ENCODE measurements at places on chromosomes 2 and 18.

DNA sequence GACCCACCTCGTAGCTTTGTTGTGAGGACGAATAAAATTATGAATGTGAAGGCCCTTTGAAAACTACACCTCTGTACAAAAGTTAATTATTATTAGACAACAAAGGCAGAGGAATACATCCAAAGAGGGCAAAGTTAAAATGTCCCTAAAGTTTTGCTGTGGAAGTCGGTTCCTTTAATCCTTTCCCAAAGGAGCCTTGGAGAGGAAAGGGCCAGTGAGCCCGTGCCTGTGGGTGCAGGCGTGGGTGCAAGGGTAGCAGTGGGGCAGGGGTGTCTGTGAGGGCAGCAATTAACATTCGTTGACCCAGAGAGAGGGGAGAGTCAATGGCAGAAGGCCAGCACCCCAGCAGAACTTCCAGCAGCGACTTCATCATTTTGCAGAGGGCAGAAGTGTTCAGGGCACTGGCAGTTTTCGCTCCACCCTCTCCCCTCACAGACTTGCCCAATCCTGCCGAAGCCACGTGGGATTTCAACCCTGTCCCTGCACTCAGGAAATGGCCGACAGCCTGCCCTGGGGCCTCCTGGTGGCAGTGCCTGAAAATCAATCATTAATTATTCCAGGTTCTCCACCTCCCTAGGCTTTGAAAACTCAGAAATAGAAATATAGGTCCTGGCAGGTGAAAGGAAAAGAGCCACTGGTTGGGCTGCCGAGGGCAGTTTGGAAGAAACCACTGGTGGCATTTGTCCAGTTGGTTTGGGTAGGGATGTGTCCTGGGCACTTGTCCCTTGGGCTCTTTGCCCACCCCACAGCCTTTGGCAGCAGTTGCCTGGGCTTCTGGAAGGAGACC is 4.2 kb upstream of the PAX8 start:
- no peak for DNase-seq

- no peak for DNase-seq
These were observed 215.6 kb downstream of the HDAC4 start for GRCh38 chr2:239184968-239185903.

GRCh38 chr2:19250906-19251305 is 107.5 kb downstream of the OSR1 start:
- no peak for DNase-seq

- no peak for DNase-seq
These were observed 31.9 kb downstream of the C2orf74 start for GRCh38 chr2:61193670-61194561.

DNA sequence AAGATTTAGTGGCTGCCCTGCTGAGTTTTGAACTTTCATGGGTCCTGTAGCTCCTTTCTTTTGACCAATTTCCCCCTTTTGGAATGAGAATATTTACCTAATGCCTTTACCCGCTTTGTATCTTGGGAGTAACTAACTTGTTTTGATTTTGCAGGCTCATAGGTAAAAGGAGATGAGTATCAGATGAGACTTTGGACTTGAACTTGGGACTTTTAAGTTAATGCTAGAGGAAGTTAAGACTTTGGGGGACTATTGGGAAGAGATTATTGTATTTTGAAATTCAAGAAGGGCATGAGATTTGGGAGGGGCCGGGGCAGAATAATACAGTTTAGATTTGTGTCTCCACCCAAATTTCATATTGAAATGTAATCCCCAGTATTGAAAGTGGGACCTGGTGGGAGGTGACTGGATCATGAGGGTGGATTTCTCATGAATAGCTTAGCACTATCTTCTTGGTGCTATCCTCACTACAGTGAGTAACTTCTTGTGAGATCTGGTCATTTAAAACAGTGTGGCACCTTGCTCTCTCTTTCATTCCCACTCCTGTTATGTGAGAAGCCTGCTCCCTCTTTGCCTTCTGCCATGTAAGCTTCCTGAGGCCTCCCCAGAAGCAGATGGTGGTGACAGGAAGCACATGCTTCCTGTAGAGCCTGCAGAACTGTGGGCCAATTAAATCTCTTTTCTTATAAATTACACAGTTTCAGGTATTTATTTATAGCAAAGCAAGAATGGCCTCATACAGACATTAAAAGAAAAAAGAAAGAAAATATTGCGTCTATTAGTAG is 6.1 kb downstream of the ADI1 start:
- DNase-seq = no peak

DNA sequence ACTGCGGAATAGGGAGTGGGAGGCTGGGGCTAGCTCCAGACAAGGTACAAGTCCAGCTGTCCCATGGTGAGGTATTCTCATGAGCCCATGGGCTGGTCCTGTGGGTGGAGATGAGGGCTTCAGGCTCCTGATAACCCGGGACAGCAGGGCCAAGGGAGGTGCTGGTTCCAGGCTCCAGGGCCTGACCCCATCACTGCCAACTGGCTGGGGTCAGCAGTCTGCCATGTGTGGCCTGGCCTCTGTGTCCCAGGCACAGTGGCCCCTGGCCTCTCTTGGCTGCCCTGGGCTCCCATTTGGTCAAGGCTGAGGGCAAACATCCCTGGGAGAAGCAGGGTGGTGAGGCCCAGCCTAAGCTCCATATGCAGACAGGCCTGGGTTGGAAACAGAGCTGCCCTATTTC is 966 bp upstream of the OXER1 start:
- DNase-seq = no peak

All from cerebellum (tissue), 4 donors.